ENCODE measurements at places on chromosomes 2 and 18.

- DNase-seq = no peak
Observed at GRCh38 chr2:11234309-11234708, 79.0 kb downstream of the SLC66A3 start.

DNA sequence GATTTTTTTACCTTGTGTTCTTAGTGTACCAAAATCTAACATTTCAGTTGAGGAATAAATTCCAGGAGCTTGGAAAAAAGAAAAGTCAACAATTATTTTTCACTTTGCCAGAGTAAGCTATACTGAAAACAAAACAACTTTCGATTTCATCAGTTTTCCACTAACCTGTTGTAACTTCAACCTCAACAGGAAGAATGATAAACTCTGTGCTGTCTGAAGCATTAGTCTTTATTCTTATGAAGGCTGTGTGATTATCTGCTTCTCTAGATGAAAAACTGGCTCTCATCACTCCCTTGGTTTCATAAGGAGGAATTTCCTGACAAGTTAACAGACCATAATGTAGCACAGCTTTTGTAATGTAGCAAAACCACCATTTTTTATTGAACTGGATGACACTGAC is 121.2 kb downstream of the ZAP70 start:
- DNase-seq = no peak

DNA sequence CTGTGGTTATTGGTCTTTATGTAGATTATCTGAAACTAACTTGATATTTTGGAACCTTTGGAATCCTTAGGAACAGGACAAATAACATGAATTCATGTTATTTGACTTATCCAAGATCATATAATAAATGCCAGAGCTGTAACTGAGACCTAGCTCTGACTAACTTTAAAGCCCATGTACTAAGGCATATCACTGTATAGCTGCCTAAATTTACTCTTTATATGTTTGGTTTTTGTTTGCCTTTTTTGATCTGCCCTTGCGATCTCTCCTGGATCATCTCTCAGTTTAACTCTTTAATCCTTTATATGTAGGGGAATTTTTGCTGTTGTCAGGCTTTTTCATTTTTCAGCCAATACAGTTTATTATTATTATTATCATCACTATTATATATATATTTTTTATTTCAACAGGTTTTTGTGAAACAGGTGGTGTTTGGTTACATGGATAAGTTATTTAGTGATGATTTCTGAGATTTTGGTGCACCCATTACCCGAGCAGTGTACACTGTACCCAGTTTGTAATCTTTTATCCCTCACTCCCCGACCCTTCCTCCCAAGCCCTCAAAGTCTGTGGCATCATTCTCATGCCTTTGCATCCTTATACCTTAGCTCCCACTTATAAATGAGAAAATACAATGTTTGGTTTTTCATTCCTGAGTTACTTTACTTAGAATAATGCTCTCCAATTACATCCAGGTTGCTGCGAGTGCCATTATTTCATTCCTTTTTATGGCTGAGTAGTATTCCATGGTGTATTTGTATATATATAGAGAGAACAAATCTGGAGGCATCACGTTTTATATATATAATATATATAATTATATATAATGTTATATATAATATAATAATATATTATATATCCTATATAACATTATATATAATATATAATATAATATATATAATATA is 48.9 kb downstream of the APLF start:
- DNase-seq = no peak

GRCh38 chr2:145108361-145108778 is 588.5 kb upstream of the ZEB2 start:
- DNase-seq = no peak

DNA sequence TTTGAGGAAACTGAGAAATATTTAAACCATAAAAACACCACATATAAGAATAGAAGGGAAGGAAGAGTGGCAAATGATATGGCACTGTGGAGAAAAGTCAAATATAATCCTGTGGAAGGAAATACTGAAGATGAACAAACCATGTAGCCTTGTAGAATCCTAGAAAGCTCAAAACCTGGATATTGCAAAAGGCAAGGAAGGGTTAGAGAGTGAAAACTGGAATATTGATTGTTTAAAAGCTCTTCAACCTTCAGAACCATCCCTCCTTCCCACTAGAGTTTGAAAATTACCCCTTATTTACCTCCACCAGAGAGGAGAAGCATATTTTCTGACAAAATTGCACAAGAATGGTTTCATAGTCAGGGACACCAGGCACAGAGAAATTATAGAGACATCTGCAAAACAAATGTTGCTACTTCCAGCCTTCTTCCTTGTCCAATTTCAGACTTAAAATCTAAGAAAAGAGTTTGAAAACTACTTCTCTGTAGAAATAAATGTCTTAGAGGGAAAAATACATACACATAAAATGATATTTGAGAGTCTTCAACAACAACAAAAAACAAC is 48.0 kb downstream of the ANTXR1 start:
- DNase-seq = no peak

DNA sequence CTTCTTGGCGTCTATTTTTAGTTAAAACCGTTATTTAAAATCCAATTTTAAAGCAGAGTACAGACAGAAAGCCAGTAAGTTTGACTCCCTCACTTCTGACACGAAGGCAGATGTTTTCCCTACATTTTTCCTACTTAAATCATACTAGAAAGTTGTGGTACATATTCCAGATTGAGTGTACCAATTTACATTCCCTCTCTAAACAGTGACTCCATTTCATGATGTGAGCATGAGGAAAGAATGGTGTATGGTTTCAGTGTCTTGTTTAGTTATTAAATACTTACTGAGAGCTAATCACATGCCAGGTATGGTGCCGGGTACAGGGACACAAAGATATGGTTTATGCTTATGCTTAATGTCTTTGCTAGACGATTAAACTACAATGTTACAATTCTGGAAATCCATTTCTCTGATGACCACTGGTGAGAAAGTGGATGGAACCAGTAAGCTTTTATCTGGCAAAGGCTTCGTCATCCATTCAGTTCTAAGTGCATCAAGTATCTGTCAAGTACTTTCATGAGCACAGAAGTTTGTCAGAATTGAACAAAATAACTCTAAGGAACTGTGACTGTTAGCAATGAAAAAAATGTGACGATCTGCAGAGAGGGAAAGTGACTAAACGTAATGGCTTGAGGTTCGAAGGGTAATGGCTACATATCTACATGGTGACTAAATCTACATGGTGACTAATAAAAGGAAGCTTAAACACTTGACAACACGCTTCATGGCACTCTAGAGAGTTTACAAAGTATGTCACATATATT is 25.7 kb downstream of the MAP4K3 start:
- DNase-seq = no peak

DNA sequence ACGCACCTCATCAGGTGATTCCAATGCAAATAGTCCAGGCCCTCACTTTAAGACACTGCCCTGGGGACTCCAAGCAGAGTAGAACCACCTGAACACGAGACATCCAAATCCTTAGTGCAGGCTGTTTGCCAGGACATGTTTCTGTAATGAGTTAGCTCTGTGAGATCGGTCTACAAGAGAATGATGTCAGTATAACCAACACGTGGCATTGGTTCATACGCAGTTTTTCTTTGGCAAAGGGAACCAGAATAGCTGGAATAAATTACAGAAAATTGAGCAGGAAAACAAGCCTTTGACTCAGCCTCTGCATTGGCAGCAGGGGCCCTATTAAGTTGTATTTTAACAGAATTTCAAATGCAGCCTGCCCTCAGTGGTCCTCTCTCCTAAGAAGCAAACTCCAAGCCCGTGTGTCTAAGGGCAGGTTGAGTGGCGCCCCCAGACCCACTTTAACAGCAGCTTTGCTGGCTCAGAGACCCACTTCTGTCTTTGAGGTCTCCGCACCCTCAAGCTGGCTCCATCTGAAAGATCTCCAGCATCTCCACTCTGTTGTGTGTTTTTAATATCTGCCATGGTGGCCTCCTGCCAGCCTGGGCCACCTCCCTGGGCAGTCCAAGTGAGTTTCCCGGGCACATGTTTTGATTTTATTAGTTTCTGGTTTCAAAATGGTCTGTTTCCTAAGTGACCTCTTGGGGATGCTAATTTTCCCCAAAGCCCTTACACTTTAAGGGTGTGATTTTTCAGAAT is 61.3 kb downstream of the ALPK2 start:
- no peak for DNase-seq

Measured in upper lobe of left lung (tissue), 6 donors.